ENCODE measurements at places on chromosomes 12 and 14.

DNA sequence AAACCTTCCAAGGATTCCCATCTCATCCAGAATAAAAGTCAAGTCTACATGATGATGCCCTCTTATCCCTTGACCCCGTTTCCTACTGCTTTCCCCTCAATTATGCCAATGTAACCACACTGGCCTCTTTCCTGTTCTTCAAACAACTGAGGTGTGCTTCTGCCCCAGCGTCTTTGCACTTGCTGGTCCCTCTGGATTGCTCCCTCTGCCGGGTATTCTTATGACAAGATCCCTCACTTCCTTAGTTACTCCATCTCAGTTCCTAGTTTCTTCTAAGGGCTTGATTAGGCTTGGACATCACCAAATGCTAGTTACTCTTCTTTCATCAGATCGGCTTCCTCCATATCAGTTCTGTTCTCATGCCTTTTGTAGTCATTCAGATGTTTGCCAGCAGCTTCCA lies 32.7 kb upstream of the PELI2 start:
- no peak for DNase-seq

GRCh38 chr12:41869432-41869831 lies 275.2 kb downstream of the GXYLT1 start:
- DNase-seq = no peak

- DNase-seq = no peak
Measured at GRCh38 chr12:103780093-103780440, 61.0 kb downstream of the NT5DC3 start.

DNA sequence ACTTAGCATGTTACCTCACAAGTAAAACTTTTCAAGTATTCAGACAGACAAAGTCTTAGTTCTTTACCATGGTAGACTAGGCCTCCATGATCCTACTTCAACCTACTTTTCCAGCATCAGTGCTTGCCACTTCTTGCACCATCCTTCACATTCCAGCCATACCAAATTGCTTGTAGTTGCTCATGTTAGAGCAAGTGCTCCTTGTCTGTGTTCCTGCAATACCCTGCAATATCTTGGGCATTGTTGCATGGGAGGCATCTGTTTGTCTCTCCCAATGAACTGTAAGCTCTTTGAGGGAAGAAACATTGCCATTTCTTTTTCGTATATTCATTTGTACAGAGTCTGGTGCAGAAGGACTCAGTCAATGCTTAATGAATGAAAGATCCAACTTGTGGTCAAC lies 78.0 kb downstream of the SRGAP1 start:
- no peak for DNase-seq

DNA sequence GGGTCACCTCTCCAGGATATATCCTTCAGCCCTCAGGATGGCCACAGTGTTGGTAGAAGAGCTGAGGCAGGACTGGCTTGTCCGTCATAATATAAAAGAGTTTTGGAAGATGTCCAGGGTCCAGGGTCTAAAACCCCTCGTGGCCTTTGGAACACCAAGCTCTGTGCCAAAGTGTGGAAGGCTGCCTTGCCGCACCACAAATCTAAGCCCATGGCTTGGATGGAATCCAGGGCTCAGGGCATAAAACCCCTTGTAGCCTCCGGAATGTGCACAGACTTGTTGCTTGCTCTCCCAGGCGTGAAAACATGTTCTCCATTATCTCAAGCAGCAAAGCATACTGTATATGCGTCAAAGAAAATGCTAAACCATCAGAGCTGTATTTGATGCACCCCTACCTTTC lies 46.7 kb downstream of the TNFAIP2 start:
- no peak for DNase-seq

DNA sequence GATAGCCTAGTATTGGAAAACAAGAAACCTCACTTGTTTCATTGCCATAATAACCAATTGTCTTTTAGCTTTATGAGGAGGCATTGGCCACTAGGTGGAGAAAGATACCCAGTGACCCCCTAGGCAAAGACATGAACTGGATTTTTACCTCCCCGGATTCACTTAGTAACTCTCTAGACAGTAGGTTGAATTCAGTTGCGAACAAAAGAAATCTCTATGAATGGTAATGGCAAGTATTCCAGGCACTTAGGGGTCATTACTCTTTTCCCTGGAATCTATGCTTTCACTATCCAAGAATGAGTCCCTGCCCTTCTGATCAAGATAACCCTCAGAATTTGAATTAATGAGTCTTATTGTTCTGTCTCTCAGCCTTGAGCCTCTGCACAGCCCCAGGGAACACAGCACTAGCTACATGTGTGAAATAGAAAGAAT lies 29.5 kb upstream of the RHOJ start:
- DNase-seq = no peak

DNA sequence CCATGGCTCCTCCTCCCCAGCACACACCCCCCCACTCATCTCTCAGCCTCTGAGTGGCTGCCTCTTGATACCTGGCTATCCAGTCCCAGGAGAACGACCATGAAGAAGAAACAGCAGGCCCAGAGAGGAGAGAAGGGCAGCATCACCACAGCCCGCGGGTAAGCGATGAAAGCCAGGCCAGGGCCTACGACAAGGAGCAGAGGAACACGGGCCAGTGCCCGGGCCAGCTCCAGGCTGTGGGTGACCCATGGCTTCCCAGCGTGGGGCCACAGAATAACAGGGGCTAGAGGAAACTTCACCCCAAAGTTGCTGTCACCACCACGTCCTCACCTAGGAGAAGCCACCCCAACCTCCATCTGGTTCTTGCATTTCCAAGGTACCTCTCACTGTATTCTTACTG lies 10.4 kb upstream of the SLC6A12 start:
- DNase-seq = no peak

DNA sequence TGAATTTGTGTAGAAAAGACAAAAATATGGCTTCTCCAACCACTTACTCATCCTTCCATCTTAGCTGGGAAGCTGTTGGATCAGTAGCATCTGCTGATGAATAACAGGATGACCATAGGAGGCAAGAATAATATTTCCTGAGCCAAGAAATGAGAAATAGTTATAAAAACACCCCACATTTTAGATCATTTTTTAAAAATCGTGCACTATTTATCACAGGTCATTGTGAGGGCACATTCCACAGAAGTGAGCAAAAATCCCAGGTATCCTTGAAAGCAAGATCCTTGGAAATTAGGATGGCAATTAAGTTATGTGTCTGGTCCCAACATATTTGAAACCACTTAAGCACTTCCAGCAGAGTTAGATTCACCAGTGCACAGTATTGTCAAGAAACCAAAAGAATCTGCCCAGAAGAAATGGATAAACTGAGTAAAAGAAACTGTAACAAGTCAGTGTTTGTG lies 8.4 kb downstream of the FAR2 start:
- no peak for DNase-seq

DNA sequence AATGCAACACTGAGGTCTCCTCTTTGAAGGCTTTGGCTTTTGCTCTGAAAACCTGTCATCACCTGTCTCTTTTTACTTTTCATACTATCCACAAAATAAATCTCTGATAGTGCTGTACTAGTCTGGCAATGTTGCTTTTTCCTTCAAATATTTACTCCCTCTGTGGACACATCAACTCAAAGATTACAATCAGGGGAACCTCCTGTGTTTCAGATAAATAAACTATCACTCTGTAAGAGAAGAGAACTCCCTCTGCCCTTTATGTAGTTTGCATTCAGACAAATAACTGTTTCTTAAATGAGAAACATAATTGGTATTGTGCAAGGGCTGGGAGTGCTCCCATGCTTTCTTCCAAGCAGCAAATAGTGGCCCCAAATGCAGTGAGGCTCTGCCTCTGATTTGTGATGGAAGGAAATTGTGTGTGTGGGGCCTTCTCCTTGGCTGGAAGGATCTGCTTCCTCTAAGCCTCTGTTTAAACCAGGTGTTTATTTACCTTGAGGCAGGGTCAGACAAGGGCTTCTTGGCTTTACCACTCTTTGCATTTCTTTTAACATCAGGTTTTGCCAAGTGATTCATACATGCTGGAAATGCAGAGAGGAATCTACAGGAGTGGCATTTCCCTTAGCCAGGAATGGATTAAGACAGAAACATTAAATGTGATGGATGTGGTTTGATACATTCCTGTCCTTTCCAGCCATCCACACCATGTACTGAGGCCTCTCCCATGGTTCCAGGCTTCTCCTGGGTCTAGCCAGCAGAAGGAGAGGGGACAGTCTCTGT lies 69.0 kb downstream of the AKAP6 start:
- DNase-seq = no peak

- no peak for DNase-seq
Measured at GRCh38 chr14:104933746-104934733, 9.4 kb downstream of the PLD4 start.

- DNase-seq = no peak
Measured at GRCh38 chr12:79635676-79636075, 55.1 kb downstream of the PAWR start.

GRCh38 chr14:86003998-86004397 lies 474.1 kb downstream of the FLRT2 start:
- no peak for DNase-seq

GRCh38 chr14:67666750-67667449 lies 7.5 kb downstream of the VTI1B start:
- DNase-seq = peak; percentile 44

DNA sequence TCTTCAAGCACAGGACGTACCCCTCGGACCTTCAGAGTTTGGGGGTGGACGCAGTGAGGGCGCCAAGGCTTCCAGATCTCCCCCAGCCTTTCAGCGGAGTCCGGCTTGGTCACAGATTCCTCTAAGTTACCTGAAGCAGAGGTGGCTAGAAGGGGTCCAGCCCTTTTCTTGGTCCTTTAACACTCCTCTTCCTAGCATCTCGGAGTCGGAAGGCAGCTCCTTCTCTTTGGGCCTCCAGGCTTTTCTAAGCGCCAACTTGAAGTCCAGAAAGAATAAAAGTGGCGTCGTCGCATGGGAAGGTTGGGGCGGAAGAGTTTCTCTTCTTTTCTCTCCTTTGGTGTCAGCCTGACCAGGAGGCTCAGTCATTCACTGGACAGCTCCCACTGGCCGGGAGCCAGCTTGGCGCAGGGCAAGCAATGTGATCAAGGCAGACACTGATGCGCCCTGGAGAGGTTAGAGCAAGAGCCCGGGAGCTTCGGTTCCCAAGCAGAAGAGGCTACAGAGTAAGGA lies 9.6 kb downstream of the OR6S1 start:
- DNase-seq = no peak

DNA sequence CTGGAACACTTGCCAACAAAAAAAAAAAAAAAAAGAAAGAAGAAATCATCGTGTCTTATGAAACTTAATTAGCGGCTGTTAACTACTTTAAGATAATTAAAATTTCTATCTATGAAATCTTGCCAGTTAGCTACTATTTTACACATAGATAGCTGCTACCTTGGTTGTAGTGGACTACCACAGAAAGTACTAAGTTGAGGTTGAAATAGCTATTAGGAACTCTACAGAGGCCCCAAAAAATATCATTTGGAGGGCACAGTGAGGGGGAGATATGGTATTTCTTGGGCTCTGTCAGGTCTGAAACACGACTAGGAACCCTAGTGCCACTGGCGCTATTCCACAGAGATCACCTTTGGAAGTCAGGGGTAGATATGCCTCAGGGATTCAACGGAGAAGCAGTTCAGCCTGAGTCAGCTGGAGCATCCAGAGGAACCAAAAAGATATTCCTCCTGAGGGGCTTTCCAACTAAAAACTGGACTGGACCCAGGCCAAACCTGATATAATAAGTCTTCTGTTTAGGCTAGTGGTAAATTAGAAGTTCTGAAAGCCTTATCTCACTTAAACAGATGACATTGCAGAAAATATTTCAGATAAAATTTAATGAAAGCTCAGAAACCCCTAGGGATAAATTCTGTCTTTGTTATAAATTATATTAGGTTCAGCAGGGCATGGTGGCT lies 126.1 kb downstream of the EPS8 start:
- DNase-seq = no peak

GRCh38 chr12:17793854-17794253 lies 296.1 kb downstream of the RERGL start:
- DNase-seq = no peak

GRCh38 chr14:95440951-95441350 lies 75.5 kb downstream of the SYNE3 start:
- DNase-seq = no peak

- DNase-seq = no peak
Measured at GRCh38 chr14:95162641-95163040, 5.3 kb upstream of the DICER1 start.

- no peak for DNase-seq
Measured at GRCh38 chr12:76871742-76872141, 7.1 kb downstream of the CSRP2 start.

- no peak for DNase-seq
Measured at GRCh38 chr14:46887144-46887543, 235.6 kb upstream of the RPL10L start.

DNA sequence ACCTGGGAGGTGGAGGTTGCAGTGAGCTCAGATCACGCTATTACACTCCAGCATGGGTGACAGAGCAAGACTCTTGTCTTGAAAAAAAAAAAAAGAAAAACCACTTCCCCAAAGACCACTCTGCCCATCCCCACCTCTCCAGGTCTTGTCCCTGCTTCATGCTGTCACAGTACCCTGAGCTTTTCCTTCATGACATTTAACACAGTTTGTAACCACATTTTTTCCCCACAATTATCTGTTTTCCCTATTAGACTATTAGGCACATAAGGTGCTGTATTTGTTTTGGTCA lies 6.9 kb downstream of the HECTD1 start:
- no peak for DNase-seq

GRCh38 chr12:586318-587071 lies 76.8 kb downstream of the NINJ2 start:
- DNase-seq = no peak

- DNase-seq = no peak
Measured at GRCh38 chr14:91903070-91903469, 35.7 kb upstream of the TC2N start.

- no peak for DNase-seq
Measured at GRCh38 chr14:92579244-92579936, 65.8 kb downstream of the RIN3 start.

- no peak for DNase-seq
Measured at GRCh38 chr12:52126605-52127578, 47.4 kb downstream of the SMIM41 start.

GRCh38 chr12:119631930-119632678 lies 35.8 kb upstream of the PRKAB1 start:
- no peak for DNase-seq

- DNase-seq = no peak
Measured at GRCh38 chr12:104243971-104244370, 28.4 kb downstream of the TXNRD1 start.

DNA sequence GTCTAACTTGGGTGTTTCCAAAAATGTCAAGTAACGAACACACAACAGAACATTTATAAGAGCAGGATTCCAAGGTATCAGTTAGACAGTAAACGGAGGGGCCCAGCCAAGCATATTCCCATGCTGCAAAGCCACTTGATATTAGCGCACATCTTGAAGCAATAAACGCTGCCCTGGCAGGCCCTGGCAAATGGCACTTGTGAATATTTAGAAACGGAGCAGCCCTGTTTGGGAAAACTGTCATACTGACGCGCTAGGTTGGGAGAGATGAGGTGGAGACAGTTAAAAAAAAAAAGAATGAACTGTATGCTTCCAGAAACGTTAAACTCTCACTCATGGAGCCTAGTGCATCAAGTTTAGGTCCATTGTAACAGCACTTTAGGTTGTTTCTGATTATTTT lies 9.3 kb downstream of the DGLUCY start:
- no peak for DNase-seq

GRCh38 chr12:25017336-25017735 lies 68.4 kb upstream of the BCAT1 start:
- no peak for DNase-seq

All from immature natural killer cell (primary cell).